Stimulated activated CD4-positive, alpha-beta T cell treated with anti-CD3 and anti-CD28 coated beads, Interleukin-15, amount 100 ng/mL, for 1 hour (primary cell): ENCODE measurements at places on chromosomes 1 and 21.

- DNase-seq: no peak
These were observed 7.8 kb downstream of the UBE2G2 start for GRCh38 chr21:44793592-44794374.

GRCh38 chr1:183812686-183813569 is 8.0 kb downstream of the RGL1 start:
- no peak for DNase-seq

GRCh38 chr1:198455966-198456365 is 84.5 kb downstream of the ATP6V1G3 start:
- no peak for DNase-seq

- no peak for DNase-seq
These were observed 135.4 kb downstream of the PLXNA2 start for GRCh38 chr1:208108646-208109330.

DNA sequence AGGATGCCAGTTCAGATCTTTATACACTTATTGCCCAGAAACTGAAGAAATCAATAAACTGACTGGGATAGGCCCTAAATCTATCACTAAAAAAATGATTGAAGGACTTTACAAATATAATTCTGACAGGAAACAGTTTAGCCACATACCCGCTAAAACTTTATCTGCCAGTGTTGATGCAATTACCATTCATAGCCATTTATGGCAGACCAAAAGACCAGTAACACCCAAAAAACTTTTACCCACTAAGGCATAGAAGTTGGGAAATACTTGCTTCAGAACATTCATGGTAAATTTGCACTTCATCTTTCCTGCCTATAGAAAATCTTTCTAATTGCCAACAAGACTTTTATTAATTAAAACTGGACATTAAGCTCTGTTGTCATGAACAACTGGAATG is 15.0 kb upstream of the GPR25 start:
- DNase-seq: no peak

GRCh38 chr21:45016406-45017038 is 57.9 kb upstream of the ADARB1 start:
- DNase-seq: no peak

DNA sequence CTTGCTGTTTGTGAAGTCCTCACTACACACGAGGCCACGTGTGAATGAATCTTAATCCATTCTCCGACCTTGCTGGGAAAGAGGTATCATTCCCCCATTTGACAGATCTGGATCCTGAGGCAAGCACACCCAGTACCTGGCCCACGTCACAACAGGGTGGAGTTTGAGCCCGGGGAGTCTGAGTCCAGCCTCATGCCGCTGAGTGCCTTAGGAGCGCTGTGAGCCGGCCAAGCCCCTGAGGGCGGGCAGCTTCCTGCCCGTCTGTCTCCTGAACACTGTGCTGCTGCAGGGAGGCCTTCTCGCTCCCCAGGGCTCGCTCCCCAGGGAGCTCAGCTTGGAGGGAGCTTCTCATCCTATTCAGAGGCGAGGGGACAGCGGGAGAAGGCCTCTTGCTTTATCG is 29.7 kb downstream of the SLC45A1 start:
- DNase-seq: no peak

DNA sequence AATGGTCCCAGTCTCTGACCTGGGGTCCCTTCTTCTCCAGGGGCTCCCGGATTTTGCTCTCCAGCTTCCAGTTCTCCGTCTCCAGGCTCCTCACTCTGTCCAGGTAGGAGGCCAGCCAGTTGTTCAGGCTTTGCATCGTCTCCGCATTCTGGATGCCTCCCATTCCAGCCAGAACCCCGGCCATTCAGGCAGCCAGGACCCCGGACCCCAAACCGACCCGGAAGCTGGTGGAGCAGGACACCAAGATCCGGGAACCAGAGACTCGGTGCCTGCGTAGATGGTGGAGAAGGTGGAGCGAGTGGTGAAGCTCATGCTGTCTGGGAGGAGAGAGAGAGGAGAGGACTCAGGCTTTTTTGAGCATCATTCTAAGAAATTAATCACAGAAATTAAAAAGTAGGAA is 572.4 kb upstream of the NCAM2 start:
- no peak for DNase-seq

GRCh38 chr1:210263963-210264362 is 31.4 kb downstream of the SERTAD4 start:
- DNase-seq: no peak
